Body of pancreas (tissue), 4 donors: ENCODE measurements at places on chromosomes 16 and 17. TPM values are rescaled to one million over a fixed set of nuclear protein-coding genes. Genes with fewer than 3 reads are reported as not detected.

The SNX20 gene
- 0.99 TPM for total RNA-seq

The HOXB8 gene
- total RNA-seq, result not detected

The EPX gene
- not detected for total RNA-seq

The IGSF6 gene
- total RNA-seq, result 1.3 TPM

The NCOR1 gene
- total RNA-seq, result 120 TPM

DNA sequence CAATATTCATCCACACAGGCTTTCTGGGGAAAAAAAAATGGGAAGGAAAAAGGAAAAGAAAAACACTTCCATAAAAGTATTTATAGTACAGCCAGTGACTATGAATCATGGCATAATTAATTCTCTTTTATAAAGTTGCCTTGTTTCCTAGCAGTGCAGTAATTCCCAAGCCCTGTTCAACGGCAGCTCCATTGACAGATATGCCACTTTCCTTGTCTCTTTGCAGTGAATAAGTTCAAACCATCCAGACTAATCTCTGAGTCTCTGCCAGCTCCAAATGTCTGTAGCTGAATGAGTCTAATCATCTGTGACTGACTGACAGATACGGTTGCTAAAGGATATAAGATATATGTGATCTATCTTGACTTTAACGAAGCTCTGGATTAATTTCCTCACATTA is 52.9 kb upstream of the KCNJ16 start:
- no peaks in the 10 kb centered on the region for H3K4me1 ChIP-seq
- no peaks in the 10 kb centered on the region for H3K27me3 ChIP-seq
- no peak for DNase-seq
- H3K36me3 ChIP-seq, result no peaks in the 10 kb centered on the region

DNA sequence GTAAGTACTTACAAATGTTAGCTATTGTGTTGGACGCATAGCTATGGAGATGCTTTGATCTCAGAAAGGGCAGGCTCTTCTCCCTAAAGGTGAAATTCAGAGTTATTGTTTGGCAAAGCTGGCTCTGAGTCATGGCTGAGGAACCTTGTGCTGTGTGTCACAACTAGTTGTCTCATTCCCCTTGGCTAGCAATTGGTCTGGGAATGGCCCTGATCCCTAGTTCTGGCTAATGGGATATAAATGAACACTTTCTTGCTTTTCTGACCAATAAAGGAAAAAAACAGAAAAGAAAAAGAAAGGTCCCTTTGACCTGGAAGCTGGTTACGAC is 210.6 kb downstream of the MAP2K4 start:
- DNase-seq, result no peak
- no peaks in the 10 kb centered on the region for H3K27me3 ChIP-seq
- H3K27ac ChIP-seq, result no peak overlapping the region
- H3K4me1 ChIP-seq, result no peaks in the 10 kb centered on the region

DNA sequence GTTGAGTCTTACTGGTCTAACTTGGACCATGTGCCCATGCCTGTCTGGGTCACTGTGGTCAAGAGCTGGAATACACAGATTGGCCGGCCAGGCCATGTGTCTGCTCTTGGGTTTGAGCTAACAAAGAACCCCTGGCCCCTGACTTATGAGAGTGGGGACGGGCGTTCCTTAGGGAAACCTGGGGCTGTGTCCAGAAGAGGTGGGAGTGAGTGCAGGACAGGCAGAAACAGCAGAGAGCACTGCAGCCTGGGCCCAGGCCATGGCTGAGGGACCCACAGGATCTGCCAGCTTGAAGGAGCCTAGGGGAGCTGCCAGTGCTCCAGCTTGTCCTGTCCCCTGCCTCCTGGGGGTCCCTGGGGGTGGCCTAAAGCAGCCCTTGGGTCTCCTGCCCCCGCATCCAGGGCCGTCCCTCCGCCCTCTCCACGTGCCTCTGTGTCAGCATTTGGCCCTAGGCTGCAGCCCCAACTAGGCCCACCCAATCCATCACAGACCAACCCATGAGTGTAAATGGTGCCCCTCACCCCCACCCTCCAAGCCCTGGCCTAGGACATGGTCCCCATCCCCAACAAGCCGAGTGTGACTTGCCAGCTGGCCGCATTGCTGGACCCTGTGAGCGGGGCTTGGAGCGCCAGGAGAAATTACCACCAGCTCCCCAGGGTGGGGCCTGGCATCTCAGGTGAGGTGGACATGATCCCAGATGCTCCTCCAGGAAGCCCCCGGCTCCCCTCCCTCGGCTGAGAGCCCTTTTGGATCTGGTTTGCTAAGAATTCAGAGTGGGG is 12.5 kb upstream of the DRC7 start:
- no peaks in the 10 kb centered on the region for H3K27me3 ChIP-seq
- H3K27ac ChIP-seq, result no peak overlapping the region
- no peak for DNase-seq
- H3K36me3 ChIP-seq, result no peaks in the 10 kb centered on the region
- peaks cover 28% of the 10 kb centered on the region for H3K4me1 ChIP-seq

GRCh38 chr17:32873114-32873513 is 3.8 kb downstream of the MYO1D start:
- DNase-seq, result no peak
- H3K27ac ChIP-seq, result no peak overlapping the region
- peaks cover 22% of the 10 kb centered on the region for H3K4me1 ChIP-seq
- H3K27me3 ChIP-seq, result no peaks in the 10 kb centered on the region

GRCh38 chr16:88309908-88310265 is 72.9 kb upstream of the ZNF469 start:
- no peaks in the 10 kb centered on the region for H3K4me1 ChIP-seq
- no peaks in the 10 kb centered on the region for H3K27me3 ChIP-seq
- no peak for DNase-seq

GRCh38 chr16:71746442-71747046 is 22.0 kb upstream of the PHLPP2 start:
- no peak for DNase-seq
- H3K27me3 ChIP-seq, result no peaks in the 10 kb centered on the region
- H3K4me1 ChIP-seq, result no peaks in the 10 kb centered on the region
- H3K36me3 ChIP-seq, result peaks cover 22% of the 10 kb centered on the region
- H3K27ac ChIP-seq, result no peak overlapping the region
- H3K4me3 ChIP-seq, result no peak overlapping the region

GRCh38 chr17:39726617-39727016 is 3.7 kb downstream of the MIEN1 start:
- H3K36me3 ChIP-seq, result peaks cover 5% of the 10 kb centered on the region
- H3K27me3 ChIP-seq, result no peaks in the 10 kb centered on the region
- H3K27ac ChIP-seq, result no peak overlapping the region
- H3K4me3 ChIP-seq, result no peak overlapping the region
- DNase-seq, result no peak

GRCh38 chr17:28796062-28796461 is 46.5 kb downstream of the FAM222B start:
- H3K27me3 ChIP-seq, result no peaks in the 10 kb centered on the region
- DNase-seq, result no peak
- H3K4me1 ChIP-seq, result no peaks in the 10 kb centered on the region
- no peak overlapping the region for H3K27ac ChIP-seq
- no peak overlapping the region for H3K4me3 ChIP-seq

GRCh38 chr16:3058139-3059030 is 7.1 kb upstream of the IL32 start:
- peak; percentile 66 for DNase-seq
- H3K4me3 ChIP-seq, result peak overlapping the region; percentile 78
- no peaks in the 10 kb centered on the region for H3K27me3 ChIP-seq

DNA sequence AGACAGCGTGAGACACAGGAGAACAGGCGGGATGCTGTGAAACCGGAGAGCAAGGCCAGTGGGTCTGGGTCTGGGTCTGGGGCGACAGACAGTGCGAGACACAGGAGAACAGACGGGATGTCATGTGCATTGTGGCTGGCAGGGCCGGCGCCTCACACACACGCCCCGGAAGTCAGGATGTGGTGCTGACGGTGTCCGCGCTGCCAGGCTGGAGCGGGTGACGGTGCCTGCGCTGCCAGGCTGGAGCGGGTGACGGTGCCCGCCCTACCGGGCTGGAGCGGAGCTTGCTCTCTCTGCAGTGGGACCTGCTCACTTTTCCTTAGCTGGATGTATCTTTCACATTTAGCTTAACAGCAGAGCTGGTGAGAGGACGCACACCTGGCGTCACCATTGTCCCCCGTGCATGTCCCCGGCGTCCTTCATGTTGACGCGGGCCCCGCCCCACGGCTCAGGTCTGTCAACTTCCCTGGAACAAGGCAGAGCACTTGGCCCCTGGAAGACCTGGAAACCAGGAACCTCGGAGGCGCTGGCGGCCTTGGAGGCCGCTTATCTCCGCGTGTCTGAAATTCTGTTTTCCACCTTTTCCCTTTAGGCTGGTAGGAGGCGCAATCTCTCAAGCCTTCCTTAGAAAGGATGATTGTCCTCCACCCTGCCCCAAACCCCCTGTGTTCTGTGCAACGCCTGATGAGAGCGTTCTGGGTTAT is 43.0 kb upstream of the ZNF750 start:
- DNase-seq, result peak; percentile 95
- H3K27ac ChIP-seq, result peak overlapping the region; percentile 94
- H3K4me3 ChIP-seq, result no peak overlapping the region
- H3K36me3 ChIP-seq, result no peaks in the 10 kb centered on the region
- no peaks in the 10 kb centered on the region for H3K27me3 ChIP-seq
- peaks cover 39% of the 10 kb centered on the region for H3K4me1 ChIP-seq
